ENCODE measurements at places on chromosomes 2 and 18.

- DNase-seq: no peak
These were observed 34.2 kb downstream of the TRAPPC12 start for GRCh38 chr2:3413697-3414096.

GRCh38 chr2:120240901-120241429 is 11.7 kb upstream of the RALB start:
- DNase-seq: no peak

DNA sequence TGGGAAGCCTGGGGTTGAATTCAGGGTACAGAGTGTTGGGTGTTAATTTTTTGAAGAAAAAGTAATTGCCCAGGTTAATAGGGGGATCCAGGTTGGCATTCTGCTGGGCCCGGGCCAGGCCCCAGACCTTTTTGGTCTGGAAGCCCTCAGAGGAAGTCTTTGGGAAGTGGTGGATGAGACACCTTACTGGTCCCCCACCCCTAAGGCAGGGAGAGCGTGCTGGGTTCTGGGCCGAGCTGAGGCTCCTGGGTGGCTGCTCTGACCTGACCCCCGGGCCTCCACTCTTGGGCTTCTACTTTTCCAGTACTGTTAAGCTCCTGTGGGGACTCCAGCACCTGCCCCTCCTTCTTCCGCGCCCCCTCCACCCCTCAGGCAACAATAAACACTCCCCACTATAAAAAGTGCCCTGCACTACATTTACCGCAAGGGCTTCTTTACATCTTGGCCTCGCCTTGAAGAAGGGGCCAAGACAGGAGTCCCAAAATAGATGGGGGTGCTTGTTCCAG is 753 bp upstream of the HOXD3 start:
- no peak for DNase-seq

DNA sequence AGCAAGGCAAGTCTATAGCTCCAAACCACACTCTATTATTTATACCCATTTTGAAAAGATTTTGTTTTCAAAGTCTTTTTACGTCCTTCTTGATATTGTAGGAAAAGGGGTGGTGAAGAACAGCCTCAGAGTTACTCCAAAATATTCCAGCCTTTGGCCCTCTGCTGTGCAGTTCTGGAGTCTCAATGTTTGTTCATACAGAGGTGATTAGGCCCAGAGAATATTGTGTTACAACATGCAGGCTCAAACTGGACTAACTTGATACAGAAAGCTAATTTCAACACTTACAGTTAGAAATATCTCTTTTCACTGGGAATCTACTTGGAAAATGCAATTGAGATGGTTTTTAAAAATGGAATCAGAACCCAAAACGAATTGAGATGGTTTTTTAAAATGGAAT is 40.4 kb upstream of the SLC25A52 start:
- no peak for DNase-seq

DNA sequence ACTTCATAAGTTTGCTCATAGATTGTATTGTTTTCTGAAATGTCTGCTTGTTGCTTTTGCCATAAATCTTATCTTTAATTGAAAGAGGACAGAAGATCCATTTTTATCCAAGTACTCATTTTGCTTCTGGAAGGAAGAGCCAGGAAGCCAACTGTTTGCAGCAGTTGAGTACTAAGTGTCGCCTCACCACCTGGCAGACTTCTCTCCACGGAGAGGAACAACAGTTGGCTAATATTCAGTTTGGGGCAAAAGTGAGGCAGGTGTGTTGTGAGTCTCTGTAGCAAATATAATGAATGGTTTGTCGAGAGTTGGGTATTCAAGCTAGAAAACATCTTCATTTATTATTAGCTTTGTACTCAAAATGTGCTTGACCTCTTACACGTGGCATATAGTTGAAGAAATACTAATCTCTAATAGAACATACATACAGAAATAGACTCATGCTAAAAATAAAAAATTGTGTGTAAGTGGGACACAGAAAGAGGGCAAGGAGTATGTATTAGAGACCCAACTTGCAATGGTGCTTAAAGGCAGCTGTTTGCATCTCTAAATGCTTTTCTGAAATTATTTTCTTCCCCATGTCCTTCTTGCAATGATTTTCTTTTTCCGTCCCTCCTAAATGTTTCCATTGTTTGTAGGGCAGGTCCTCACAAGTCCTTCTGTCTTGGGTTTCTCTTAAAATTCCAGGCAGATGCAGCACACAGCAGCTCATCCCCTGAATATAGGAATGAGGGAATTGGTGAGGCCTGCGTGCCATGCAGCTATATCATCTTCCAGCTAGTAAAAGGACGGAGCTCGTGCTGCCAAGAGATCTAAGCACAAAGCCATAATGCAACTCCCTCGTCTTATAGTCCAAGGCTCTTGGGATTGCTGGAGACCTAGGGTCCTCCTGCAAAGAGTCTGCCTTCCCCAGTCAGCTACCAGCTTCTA is 44.8 kb upstream of the MAP3K20 start:
- DNase-seq: no peak

GRCh38 chr2:38336621-38337020 is 40.5 kb downstream of the ATL2 start:
- no peak for DNase-seq

GRCh38 chr18:2380101-2380500 is 191.2 kb downstream of the METTL4 start:
- DNase-seq: no peak

GRCh38 chr18:60935041-60935910 is 398.0 kb upstream of the CDH20 start:
- DNase-seq: no peak

DNA sequence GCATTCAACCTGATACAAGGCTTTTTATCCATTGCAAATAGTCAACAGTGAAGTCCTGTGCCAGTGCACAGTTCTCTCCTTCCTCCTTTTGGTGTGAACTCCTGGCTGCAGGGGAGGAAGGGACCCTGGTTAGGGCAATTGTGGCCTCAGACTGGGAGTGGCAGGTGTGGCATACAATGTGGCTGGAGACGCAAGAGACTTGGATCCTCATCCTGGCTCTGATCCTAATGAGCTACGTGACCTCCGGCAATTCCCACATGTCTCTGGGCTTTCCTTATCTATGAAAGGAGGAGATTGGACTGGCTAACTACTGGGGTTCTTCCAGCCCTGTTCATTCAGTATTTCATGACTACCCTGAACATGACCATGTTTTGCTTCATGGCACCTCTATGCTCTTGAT is 10.5 kb upstream of the IL1A start:
- no peak for DNase-seq

GRCh38 chr2:149622343-149622742 is 34.8 kb upstream of the MMADHC start:
- no peak for DNase-seq

GRCh38 chr2:234487356-234487755 is 9.5 kb downstream of the ARL4C start:
- DNase-seq: no peak

- no peak for DNase-seq
These were observed 6.9 kb upstream of the FLACC1 start for GRCh38 chr2:201363857-201364560.

DNA sequence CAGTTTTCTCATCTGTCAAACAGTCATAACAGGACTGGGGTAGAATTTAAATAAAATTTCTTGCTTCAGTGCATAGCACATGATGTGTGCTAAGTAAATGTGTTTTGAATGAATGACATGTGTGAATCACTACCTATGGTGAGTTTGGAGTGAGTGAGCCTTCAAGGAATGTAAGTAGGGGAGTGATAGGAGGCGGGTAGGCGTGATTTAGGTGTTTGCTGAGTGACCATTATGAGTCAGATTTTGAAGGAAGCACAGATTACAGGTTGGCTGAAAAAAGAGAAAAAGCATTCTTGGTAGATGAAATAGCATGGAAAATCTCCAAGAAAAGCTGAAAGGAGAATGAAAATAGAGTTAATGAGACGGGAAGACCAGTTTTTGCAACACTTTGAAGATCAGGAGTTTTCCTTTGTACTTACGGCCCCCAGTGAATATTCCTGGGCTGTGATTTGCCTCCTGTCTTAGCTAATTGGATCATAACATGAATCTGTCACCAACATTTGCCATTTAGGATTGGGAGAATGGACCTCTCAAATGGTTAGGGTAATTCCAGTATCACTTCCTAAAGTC is 136.9 kb upstream of the GATA6 start:
- DNase-seq: no peak

DNA sequence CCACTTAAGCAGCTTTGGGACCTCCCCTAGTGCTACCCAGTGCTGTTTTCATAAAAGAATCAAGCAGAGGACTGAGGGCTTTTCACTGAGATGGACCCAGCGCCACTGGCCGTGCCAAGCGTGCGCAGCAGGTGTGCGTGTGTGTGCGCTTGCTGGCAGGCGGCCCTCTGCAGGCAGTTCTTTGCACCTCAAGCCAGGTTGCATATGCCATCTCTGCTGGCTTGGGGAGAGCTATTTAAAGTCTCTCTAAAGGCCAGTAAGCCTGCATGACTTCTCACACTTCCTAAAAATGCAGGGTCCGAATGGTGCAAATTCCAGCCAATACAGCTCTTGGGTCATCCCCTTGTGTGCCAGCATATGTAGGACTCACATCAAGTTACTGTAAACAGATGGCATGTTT is 255.5 kb downstream of the RNF152 start:
- DNase-seq: no peak

DNA sequence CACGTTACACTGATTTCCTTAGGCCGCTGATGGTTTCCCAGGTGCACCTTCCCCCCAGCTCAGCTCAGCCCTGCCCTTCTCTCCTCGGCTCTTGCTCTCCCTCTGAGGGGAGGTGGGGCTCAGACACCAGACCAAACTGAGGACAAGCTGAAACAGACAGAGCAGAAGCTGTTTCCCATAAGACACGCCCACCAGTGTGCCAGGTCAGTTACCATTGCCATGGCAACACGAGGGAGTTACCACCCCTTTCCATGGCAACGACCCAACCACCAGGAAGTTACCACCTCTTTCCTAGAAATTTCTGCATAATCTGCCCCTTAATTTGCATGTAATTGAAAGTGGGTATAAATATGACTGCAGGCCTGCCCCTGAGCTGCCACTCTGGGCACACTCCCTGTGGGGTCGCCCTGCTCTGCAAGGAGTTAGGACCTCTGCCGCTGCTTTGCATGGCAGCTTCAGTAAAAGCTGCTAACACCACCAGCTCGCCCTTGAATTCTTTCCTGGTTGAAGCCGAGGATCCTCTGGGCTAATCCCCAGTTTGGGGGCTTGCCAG is 120.9 kb upstream of the SMIM21 start:
- DNase-seq: no peak
